Fibroblast of upper back skin (primary cell): ENCODE measurements at places on chromosomes 6 and 20.

GRCh38 chr20:36353740-36354139, 47.6 kb downstream of the DLGAP4 start:
- no peak for DNase-seq

DNA sequence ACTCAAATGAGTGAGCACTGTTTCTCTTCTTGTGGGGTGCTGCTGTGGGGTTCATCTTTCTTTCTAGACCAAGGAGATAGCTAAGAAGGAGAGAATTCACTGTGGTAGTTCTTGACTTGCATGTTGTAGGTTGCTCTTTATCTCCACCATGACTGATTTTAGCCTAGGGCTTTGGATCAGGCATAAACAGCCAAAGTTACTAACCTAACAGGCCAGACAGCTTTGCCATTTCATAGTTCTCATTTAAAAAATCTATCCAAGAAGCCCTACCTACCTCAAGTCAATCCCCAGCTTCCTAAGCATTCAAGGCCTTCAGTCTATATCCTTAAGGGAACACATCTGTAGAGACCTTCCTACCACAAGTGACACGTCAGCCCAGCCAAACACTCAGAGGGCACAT, 107.9 kb upstream of the CARMIL1 start:
- no peak for DNase-seq

GRCh38 chr6:23006656-23007055, 437.3 kb downstream of the HDGFL1 start:
- DNase-seq, result no peak

DNA sequence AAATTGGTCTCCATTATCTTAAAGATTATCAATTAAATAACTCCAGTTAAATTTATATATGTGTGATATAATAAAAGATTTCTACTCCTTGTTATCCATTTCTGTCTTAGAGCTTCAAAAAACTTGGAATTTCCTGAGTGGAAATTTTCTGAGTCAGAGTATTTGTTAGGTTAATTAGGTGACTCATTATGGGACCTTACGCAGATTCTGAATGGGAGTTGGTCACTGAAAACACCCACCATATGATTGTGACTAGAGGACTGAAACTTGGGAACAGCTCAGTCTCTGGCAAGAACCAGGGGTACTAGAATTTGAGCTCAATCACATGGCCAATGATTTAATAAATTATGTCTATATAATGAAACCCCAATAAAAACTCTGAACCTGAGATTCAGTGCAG, 125.4 kb upstream of the HMGCLL1 start:
- DNase-seq, result peak; percentile 39

DNA sequence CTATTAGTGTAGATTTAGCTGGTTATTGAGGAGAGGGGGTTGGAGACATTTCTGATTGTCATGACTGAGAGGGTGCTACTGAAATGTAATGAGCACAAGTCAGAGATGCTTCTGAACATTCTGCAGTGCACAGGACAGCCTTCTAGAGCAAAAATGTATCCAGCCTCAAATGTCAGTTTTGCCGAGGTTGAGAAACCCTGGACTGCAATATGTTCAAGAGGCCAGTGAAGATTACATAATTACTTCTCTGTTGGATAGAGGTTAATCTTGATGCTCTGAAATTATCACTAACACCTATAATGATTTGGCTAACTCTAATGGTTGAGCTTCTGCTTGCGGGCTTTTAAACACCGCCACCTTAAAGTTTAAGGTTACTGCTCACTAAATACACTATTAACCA, 3.4 kb upstream of the DUSP22 start:
- DNase-seq, result no peak

GRCh38 chr6:126682440-126682839, 342.5 kb downstream of the CENPW start:
- peak; percentile 14 for DNase-seq

DNA sequence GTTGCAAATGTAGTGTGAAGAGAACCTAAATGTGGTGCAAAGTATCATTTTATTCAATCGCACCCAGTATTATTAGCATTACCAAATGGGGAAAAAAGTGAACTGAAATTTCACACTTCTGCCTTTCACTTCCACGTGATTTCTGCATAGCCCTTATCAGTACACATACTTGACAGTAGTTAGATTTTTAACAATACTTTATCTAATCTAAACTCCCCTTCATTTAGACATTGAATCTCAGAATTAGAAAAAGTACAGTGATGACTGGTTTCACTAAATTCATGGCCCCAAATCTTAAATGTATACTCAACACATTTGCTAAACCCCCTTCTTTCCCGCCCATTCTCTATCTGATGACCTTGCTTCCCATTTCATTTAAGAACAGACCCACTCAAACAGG, 14.3 kb downstream of the STX7 start:
- no peak for DNase-seq

DNA sequence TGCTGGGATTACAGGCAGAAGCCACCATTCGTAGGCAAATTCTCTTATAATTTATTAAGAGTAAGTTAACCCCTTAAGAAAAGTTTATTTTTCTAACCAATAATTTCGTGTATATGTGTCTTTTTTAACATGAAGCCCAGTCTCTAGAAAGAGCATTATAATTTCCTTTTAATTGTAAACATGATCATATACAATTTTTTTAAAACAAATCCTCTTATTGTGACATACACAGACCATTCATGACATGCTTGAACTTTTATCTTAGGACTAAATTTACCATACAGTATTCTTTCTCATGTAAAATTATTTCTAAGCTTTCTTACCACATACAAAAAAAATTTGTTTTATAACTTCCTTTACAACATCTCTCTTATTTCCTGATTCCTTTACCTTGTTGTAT, 6.7 kb downstream of the ACOT13 start:
- DNase-seq, result no peak

- peak; percentile 53 for DNase-seq
Measured at GRCh38 chr6:21186479-21187055, 407.0 kb upstream of the SOX4 start.

- DNase-seq, result no peak
Measured at GRCh38 chr6:170443151-170443662, 109.9 kb downstream of the PSMB1 start.
